ENCODE measurements at places on chromosomes 16 and 17.

DNA sequence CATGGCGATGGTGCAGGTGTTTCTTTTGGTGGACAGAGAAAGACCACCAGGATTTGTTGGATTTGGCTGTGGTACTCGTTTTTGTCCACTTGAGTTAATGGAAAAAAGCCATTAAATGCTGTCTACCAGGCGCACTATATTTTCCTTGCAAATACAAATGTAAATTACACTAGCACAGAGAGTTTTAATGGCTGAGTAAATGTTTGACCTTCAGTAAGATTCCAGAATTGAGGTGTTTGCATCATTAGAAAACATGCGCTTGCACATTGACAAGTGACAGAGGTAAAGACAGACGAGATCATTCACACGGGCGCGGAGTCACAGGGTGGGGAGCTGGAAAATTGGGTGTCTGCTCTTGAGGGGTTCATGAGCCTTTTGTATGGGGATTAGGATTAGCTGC is 53.5 kb upstream of the AKTIP start:
- DNase-seq = no peak

- DNase-seq = no peak
Measured at GRCh38 chr16:26078716-26079355, 387.1 kb downstream of the HS3ST4 start.

- DNase-seq = peak; percentile 69
Measured at GRCh38 chr16:22007509-22008214, at the start of gene MOSMO. MOSMO (plus strand) TSS chr16:22008111; CDS start chr16:22008302, 191 bp downstream.

DNA sequence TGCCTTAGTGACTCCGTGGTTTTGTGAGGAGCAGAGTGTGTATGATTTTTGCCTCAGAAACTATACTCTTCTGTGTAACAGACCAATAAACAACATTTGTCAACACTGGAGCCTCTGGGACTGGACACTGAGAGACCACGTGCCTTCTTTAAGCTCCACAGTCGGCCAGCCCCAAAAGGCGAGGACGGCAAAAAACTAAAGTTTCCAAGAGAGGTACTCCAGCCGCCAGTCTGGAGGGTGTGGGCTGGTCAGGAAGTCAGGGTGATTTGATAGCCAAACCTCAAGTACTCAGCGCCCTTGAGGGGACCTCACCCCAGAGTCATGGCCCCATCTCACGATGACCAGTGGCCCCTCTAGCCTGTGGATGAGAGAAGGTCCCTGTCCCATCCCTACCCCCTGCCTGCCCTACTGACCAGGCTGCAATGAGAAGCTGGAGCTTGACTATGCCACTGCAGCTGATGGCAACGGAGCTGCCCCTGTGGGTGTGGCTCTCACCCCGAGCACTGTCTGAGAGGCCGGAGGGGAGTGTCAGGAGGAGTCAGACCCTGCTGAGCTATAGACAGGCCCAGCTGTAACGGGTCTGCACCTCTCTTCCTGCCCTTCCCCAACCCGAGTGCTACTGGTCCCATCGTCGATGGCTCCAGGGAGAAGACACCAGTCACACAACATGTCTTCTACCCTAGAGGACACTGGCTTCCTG is 19.8 kb downstream of the MNT start:
- no peak for DNase-seq

- DNase-seq = no peak
Measured at GRCh38 chr17:65154770-65155589, 17.8 kb downstream of the RGS9 start.

- DNase-seq = no peak
Measured at GRCh38 chr16:1343428-1344242, 8.0 kb downstream of the TSR3 start.

Measured in cerebellar cortex (tissue), 1 donor.